ENCODE measurements at places on chromosomes 5 and 9.

DNA sequence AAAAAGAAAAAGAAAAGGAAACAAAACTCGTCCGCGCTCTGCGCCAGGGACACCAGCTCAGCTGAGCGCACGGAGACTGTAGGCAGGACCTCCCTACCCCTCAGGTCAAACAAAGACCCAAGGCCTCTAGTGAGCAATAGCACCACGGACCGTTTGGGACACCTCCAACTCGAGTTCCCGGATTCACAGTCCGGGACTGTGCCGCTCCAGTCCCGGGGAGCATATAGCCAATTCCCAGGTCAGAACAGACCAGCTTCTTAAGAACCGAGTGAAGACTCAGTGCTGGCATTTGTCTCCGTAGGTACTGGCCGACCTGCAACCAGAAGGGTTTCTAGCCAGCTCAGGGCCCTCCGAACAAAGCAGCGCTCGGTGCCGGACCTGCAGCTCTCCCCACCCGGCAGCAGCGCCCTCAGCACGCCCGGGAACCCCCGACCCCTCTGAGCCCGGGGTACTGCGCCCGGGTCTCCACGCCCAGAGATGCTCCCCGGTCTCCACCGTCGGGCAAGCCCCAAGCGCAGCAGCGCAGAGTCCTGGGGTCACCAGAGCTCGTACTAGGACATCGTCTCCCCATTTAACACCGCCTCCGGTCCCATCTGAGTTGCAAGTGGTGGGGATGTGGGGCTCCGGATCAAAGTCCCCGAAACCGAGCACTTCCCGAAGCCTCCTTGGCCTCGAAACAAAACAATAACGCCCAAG, 591 bp downstream of the ABCA1 start:
- no peak for DNase-seq

DNA sequence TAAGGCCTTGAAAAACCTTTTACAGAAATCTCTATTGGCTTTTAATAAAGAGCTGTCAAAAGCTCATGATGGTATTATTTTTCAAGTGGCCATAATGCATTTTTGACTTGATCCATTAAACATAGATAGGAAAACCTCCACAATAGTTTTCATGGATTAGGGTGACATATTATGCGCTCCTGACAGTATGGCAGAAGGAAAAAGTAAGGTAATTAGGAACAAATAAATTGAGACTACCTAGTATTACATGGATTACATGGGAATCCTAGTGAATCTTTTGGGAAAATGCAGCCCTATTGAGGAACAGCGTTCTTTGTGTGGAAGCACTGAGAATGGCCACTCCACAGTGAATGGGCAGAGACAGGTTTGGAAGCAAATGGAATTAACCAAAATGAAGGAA, 171.2 kb downstream of the TRPM3 start:
- DNase-seq: no peak

DNA sequence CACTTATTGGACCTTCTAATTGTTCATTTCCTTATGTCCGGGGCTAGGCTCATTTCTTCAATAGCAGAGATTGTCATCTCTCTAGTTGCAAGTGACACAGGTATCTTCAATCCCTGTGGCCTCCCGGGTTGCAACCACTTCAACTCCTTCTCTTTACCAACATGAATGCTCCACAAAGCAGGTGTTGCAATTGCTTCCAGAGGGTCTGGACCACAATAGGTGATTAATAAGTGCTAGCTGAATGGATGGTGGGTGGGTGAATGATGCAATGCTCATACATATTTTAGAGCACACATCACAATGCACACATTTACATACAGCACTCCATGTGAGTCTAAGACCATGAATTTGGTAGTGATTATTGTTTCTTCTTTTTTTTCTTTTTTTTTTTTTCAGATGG, 2.6 kb downstream of the CEMIP2 start:
- DNase-seq: no peak

- DNase-seq: no peak
Observed at GRCh38 chr5:41843456-41844370, 26.5 kb downstream of the OXCT1 start.

GRCh38 chr5:123217173-123217572, 128.1 kb downstream of the PRDM6 start:
- DNase-seq: no peak

GRCh38 chr5:115147052-115147451, 22.7 kb downstream of the TRIM36 start:
- no peak for DNase-seq

DNA sequence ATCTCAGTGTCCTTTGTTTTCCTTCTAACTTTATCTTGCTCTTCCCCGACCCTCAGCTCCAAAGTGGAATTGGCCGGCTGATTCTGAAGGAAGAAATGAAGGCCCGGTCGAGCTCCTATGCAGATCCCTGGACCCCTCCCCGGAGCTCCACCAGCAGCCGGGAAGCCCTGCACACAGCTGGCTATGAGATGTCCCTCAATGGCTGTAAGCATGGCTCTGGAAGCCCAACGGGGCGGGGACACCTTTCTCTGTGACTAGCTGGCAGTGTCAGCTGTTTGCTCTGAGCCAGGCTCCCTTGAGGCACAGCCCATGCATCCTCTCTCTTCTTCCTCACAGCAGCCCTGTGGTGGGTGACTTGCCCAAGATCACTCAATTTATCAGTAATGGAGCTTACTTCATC, 23.9 kb upstream of the AFAP1L1 start:
- no peak for DNase-seq

- no peak for DNase-seq
Observed at GRCh38 chr5:114477816-114478334, 116.0 kb downstream of the KCNN2 start.

DNA sequence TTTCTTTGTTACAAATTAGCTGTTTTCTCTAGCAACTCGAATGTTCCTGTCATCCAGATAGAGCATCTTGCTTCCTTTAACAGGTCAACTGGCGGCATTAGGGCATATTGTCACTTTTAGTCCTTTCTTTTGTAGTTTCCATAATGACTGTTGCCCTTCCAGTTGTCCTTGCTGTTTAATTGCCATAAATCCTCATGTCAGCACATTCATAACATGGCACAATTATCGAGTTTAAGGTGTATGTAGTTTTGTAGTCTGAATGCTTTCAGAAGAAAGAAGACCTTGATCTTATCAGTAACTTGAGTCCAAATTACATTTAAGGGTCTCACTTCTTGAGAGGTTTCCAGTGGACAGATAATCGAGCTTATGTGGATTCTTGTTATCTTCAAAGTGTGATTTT, 161.7 kb upstream of the CDH12 start:
- DNase-seq: no peak

DNA sequence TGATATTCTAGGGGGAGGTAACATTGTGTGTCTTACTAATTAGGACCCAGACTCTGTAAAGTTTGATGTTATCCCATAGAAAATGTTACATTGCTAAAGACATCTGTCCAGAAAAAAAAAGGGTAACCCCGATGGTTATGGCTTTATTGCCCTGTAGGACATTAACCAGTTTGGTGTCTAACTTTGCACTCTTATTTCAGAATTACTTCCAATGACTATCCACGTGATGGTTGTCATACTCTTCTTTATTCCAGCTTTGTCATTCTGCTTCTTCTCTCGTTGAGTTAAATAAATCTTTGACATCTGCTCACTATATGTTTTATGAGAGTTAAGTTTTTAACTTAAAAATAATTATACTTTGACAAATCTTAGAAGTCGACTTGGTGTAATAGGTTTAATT, 180.4 kb upstream of the ANKRD55 start:
- DNase-seq: no peak

DNA sequence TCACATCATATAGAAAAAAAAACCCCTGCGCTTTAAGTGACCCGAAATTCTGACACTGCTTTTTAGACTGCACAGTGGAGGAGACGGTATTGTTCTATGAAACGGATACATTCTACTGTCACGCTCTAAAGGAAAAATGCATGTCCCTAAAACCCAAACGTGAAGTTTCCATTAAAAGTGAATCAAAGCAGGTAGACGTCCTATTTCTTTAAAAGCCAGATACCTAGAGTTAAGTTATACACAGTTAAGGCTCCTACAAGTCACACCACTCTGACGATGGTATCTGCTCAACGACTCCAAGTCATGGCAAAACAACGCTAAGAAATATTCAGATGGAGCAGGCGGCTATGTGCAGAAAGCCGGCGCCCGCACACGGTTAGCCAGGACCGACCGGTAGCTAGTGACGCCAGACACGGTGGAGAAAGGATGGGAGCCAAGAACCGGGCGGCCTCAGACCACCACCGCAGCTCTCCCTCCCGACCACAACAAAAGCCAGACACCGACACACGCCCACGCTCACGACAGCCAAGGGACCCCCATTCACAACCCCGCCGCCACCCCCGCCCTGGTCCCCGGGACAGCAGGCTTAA, 734 bp downstream of the SKP1 start:
- DNase-seq: no peak

DNA sequence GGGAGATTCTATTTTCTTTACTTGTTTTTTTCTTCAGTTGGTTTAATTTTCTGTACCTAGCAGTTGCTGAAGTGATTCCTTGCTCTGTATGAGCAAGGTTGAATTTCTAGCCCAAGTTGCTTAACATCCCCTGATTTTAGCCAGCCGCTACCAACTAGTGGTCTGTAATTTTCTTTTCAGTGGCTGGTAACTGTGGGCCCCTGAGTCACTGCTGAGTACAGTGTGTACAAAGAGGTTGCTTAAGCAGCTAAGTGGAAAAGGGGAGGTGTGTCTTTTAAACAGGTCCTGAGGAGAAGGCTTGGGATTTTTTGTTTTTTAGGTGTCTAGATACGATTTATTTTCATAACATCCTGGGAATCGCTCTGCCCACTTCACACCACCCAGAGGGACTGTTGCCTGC, 254.7 kb downstream of the NR3C1 start:
- DNase-seq: no peak

GRCh38 chr9:129646252-129646651, 4.3 kb upstream of the ASB6 start:
- DNase-seq: no peak

DNA sequence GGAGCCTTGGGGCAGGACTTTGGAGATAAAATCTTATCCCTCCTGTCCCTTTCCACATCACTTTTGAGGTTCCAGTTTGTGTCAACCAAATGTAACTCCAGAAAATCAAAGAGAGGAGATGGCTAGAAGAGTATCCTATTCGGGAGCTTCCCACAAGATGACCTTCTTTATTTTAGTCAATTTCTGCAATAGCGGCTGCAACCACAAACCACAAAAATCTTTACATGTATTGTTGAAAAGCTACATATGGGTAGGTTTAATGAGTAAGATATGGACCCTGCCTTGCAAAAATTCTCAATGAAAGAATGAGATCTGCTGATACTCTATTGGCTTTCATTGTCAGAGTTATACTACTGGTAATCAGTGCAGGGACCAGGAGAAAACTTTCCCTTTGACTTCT, 92.2 kb upstream of the MAMDC2 start:
- no peak for DNase-seq

GRCh38 chr9:19901586-19901985, 112.7 kb upstream of the SLC24A2 start:
- DNase-seq: no peak

- no peak for DNase-seq
Observed at GRCh38 chr9:8156346-8156745, 356.8 kb upstream of the DMAC1 start.

GRCh38 chr5:36423578-36424307, 122.0 kb upstream of the RANBP3L start:
- DNase-seq: no peak

DNA sequence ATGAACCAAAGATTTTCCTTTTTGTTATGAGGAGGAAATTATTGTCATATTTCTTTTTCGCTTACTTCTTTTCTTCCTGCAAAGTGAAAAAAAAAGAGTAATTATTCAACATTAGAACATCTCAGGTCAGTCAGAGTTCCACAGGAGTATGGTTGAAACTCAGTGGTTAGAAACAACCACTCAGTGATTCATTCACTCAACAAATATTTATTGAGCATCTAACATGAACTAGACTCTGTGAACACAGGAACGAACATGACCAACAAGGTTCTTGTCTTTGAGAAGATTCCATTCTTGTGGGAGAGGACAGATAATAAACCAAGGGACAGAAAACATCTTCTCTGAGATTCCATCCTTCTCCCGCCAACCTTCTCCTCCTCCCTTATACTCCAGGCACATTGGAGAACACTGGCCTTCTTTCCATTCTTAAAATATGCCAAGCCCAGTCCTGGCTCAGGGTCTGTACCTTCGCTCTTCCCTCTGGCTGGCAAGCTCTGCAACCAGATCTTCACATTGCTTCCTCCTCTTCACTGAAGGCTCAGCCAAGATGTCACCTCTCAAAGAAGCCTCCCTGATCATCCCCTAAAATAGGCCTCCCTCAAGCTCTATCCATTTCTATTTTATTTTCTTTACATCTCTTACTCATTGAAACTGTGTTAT, 6.8 kb upstream of the GRAMD2B start:
- DNase-seq: no peak

- no peak for DNase-seq
Observed at GRCh38 chr5:78907255-78907891, 77.7 kb downstream of the ARSB start.
